ENCODE measurements at places on chromosomes 7 and 10.

DNA sequence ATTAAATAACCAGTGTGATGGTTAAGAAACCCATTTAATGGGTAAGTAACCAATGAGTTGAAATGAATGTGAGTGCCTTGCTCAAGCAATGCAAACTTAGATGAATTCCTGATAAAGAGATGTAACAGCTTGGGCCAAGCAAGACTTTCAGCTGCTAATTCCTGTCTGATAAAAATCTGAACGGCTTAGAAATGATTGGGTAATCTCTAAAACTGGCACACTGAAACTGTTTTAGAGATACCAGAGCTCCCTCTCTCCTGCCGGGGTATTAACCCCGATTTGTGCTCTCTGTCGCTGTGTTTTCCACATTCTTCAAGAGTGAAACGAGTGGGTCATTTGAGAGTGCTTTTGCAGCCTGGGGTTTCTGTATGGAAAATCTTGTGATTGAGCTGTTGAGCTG lies 534.9 kb upstream of the GALNT17 start:
- no peak for DNase-seq

DNA sequence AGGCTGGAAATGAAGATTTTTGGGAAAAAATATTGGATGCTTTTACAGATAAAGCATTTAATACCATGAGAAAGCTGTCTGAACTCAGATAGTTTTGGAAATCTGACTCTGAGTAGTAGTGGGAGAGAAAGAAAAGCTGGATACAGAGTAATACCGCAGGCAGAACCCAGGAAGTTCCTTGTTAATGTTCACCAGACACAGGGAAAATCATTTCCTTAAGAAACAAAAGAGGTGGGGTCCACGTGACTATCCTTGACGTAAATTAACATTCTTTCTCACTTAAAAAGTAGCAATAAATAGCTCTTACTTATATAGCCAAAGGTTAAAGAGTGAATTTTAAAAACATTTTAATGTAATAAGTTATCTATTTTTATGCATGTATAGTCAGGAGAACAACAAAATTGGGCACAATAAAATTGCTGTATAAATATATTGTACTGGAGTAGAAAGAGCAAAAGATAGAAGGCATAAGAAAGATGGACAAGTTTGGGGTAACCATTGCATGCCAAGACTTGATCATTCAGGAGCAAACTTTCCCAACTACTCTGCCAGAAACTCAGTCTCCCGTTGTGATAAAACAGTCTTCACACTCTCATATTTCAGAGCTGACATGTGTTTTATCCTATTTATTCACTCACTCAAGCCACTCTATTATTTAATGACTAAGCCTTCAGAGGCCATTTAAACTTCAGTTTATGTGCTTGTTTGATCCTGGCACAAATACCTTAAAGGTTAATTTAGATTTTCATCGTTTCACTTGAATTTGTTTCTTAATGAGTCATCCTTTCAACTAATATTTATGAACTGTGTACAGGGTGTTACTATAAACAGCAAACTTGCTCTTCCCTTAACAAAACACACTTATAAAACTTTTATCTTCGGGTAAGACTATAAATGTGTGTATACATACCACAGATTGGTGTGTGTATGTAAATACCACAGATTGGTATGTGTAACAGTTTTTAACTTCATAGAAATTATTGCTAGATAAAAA lies 143.1 kb downstream of the GNAI1 start:
- no peak for DNase-seq

DNA sequence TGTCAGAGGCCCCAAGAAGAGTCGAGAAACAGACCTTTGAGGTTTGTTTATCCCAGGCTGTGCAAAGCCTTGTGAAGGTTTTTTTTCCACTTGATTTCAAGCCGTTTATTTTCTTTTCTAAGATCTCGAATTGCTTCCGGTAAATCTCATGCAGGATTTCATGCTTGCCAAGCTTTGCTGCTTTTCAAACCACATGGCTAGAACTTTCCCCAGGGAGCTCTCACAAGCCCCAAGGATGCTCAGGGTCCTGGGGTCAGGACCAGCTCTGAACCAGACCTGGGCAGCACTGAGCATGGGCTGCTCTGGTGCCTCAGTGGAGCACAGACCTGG lies 48.0 kb upstream of the AQP1 start:
- DNase-seq = no peak

DNA sequence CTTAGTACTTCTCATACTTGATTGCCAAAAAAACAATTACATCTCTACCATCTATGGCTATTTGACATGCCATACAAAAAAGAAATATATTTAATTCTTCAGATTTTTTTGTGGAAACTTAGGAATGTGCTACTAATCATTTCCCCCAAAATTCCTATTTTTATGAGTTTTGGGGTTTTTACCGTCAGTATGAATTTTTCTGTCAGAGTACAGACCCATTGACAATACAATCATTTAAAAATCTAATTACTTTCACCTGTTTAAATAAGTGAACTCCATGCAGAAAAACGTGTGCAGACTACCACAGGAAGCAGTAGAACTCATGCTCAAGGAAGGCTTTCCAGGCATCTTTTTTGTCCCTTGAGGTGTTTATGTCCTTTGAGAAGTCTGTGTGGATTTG lies 48.8 kb upstream of the FOXP2 start:
- no peak for DNase-seq

GRCh38 chr10:16119445-16119844 lies 259.1 kb upstream of the MINDY3 start:
- DNase-seq = no peak

DNA sequence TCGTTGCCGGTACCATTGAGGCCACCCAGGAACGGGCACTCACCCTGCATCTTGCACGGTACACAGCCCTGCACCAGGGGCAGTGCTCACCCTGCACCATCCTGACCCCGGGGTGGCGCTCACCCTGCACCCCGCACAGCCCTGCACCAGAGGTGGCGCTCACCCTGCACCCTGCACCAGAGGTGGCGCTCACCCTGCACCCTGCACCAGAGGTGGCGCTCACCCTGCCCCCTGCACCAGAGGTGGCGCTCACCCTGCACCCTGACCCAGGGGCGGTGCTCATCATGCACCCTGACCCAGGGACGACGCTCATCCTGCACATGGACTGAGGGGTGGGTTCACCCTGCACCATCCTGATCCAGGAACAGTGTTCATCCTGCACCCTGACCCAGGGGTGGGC lies 6.4 kb downstream of the TUBGCP2 start:
- DNase-seq = no peak

Measured in cerebellar cortex (tissue), 1 donor.